Activated B cell treated with CpG ODN at 0.5 μM for 24 hours (primary cell): ENCODE measurements at places on chromosomes 3 and 15. TPM values are rescaled to one million over a fixed set of nuclear protein-coding genes. Genes with fewer than 3 reads are reported as not detected.

The TGM5 gene
- 0.11 and 0.17 TPM in 2 replicates for total RNA-seq

DNA sequence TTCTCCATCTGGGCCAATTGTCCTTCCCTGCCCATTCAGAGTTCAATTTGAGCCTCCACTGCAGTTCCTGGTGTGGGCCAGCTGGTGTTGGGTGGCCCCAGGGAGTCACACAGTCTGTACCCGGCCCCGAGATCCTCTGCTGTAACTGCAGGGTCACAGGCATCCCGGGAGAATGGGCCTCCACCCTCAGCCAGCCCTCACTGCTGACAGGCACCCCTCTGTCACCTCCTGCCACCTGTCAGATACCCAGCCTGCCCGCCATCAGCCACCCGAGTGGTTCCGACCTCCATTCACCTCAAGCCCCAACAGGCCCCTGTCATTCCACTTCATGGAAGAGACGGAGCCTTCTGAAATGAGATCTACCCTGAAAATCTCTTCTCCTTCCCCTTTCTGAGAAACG is 73.2 kb downstream of the ST8SIA2 start:
- no peaks in the 10 kb centered on the region for H3K4me1 ChIP-seq
- H3K27ac ChIP-seq, result no peak overlapping the region
- no peak overlapping the region for H3K4me3 ChIP-seq
- no peaks in the 10 kb centered on the region for H3K27me3 ChIP-seq
- DNase-seq, result no peak

The ADGRG7 gene
- not detected in 2 replicates for total RNA-seq

The AGTR1 gene
- total RNA-seq, result not detected in 2 replicates

GRCh38 chr3:52441772-52442332 is 3.1 kb downstream of the SEMA3G start:
- no peaks in the 10 kb centered on the region for H3K36me3 ChIP-seq
- H3K4me3 ChIP-seq, result no peak overlapping the region
- H3K4me1 ChIP-seq, result peaks cover 5% of the 10 kb centered on the region
- DNase-seq, result no peak
- peaks cover 3% of the 10 kb centered on the region for H3K27me3 ChIP-seq
- H3K27ac ChIP-seq, result no peak overlapping the region

- H3K4me1 ChIP-seq, result peaks cover 7% of the 10 kb centered on the region
- no peak overlapping the region for H3K4me3 ChIP-seq
Measured at GRCh38 chr15:47186075-47186474, 531.2 kb upstream of the SEMA6D start.

- no peaks in the 10 kb centered on the region for H3K36me3 ChIP-seq
- no peaks in the 10 kb centered on the region for H3K4me1 ChIP-seq
- peaks cover 29% of the 10 kb centered on the region for H3K27me3 ChIP-seq
- no peak overlapping the region for H3K4me3 ChIP-seq
Measured at GRCh38 chr3:10470120-10471053, 35.0 kb downstream of the ATP2B2 start.

The WDR72 gene
- total RNA-seq, result not detected in 2 replicates

GRCh38 chr15:83108266-83109219 is 1.1 kb downstream of the TM6SF1 start:
- peaks cover 20% of the 10 kb centered on the region for H3K4me1 ChIP-seq
- H3K4me3 ChIP-seq, result peak overlapping the region; percentile 87
- no peaks in the 10 kb centered on the region for H3K36me3 ChIP-seq
- H3K27me3 ChIP-seq, result peaks cover 21% of the 10 kb centered on the region
- peak overlapping the region; percentile 65 for H3K27ac ChIP-seq

The CX3CR1 gene
- total RNA-seq, result 0.12 and 0.38 TPM in 2 replicates

- peaks cover 38% of the 10 kb centered on the region for H3K4me1 ChIP-seq
- no peaks in the 10 kb centered on the region for H3K27me3 ChIP-seq
- peaks cover 16% of the 10 kb centered on the region for H3K36me3 ChIP-seq
- no peak overlapping the region for H3K4me3 ChIP-seq
- no peak overlapping the region for H3K27ac ChIP-seq
Measured at GRCh38 chr15:101004500-101004899, 85.3 kb downstream of the LRRK1 start.

- no peaks in the 10 kb centered on the region for H3K4me1 ChIP-seq
- no peak overlapping the region for H3K4me3 ChIP-seq
- no peaks in the 10 kb centered on the region for H3K36me3 ChIP-seq
- no peak overlapping the region for H3K27ac ChIP-seq
- no peak for DNase-seq
- peaks cover 17% of the 10 kb centered on the region for H3K27me3 ChIP-seq
Measured at GRCh38 chr3:123467046-123467445, 18.2 kb upstream of the ADCY5 start.

DNA sequence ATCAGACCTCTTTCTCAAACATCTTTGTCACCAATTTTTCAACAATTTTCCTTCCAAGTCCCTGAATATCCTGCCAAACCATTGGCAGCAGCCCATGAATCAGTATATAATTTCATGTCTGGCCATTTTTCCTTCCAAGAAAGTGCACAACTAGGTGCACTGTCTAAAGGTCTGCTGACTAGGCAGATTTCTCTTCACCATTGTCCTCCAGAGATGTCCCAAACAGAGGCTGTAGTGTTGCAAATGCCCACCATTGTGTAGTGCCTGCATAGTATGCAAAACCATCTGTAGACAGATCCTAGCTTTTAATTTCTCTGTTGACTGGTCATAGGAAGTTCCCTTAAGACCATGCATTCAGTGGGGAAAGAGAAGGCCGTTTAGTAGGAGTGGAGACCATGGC is 25.0 kb upstream of the GOLGA6L2 start:
- no peak overlapping the region for H3K27ac ChIP-seq
- no peak for DNase-seq
- H3K36me3 ChIP-seq, result no peaks in the 10 kb centered on the region
- H3K4me3 ChIP-seq, result no peak overlapping the region
- no peaks in the 10 kb centered on the region for H3K4me1 ChIP-seq
- H3K27me3 ChIP-seq, result no peaks in the 10 kb centered on the region

- no peaks in the 10 kb centered on the region for H3K27me3 ChIP-seq
- peaks cover 3% of the 10 kb centered on the region for H3K36me3 ChIP-seq
- DNase-seq, result no peak
- peaks cover 14% of the 10 kb centered on the region for H3K4me1 ChIP-seq
Measured at GRCh38 chr15:68051109-68051508, 3.0 kb upstream of the PIAS1 start.

DNA sequence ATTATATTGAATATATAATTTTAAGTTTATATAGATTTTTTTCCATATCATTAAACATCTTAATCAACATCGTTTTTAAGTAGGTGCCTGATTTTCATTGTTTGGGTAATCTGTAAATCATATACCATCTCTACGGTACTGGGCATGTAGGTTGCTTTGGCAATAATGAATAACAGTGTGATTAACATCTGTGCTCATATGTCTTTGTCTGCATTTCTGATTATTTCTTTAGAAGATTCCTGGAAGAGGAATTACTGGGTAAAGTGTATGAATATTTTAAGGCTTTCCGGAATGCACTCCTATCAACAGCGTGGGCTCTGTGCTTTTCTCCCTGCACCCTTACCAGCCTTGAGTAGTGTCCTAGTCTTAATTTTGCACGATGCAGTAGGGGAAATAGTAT is 119.8 kb upstream of the LIPC start:
- no peaks in the 10 kb centered on the region for H3K36me3 ChIP-seq
- peaks cover 7% of the 10 kb centered on the region for H3K4me1 ChIP-seq
- no peak overlapping the region for H3K4me3 ChIP-seq
- no peaks in the 10 kb centered on the region for H3K27me3 ChIP-seq
- DNase-seq, result no peak

- H3K4me1 ChIP-seq, result peaks cover 6% of the 10 kb centered on the region
- no peaks in the 10 kb centered on the region for H3K36me3 ChIP-seq
- no peak for DNase-seq
- H3K4me3 ChIP-seq, result no peak overlapping the region
- H3K27me3 ChIP-seq, result peaks cover 6% of the 10 kb centered on the region
- H3K27ac ChIP-seq, result no peak overlapping the region
Measured at GRCh38 chr15:96053031-96053780, 277.3 kb upstream of the NR2F2 start.

GRCh38 chr3:130900959-130901358 is 7.1 kb downstream of the ATP2C1 start:
- H3K27ac ChIP-seq, result no peak overlapping the region
- H3K4me1 ChIP-seq, result peaks cover 64% of the 10 kb centered on the region
- no peak for DNase-seq
- H3K4me3 ChIP-seq, result peak overlapping the region; percentile 4
- H3K27me3 ChIP-seq, result no peaks in the 10 kb centered on the region

- no peaks in the 10 kb centered on the region for H3K36me3 ChIP-seq
- peaks cover 4% of the 10 kb centered on the region for H3K27me3 ChIP-seq
- no peak overlapping the region for H3K27ac ChIP-seq
- H3K4me1 ChIP-seq, result no peaks in the 10 kb centered on the region
Measured at GRCh38 chr3:130242850-130243569, 102.5 kb upstream of the COL6A5 start.

The CFAP44 gene
- total RNA-seq, result 10.4 and 14.9 TPM in 2 replicates

DNA sequence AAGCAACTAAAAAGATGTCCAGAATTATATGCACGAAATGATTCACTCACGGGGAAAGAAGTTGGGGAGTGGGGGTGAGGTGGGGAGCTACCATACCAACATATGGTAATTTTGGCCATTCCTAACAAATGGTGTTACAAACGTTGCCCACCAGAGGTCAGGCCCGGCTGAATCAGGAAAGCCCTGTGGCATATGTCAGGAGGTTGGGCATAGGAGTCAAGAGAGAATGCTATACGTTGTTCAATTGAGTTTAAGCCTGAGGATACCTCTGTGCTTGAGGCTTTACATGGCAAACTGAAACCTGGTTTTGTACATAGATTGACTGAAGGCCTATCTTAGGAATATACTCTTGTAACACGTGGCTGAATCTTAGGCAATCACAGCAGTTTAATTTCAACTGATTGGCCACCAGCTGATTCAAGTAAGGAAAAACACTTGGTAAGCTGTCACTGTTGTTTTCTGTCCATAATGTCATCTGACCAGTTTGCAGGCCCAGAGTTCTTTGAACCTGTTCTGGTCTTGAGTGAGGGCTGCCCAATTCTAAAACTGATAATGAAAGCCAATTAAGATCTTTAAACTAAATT is 23.4 kb upstream of the SLC2A2 start:
- DNase-seq, result no peak
- no peak overlapping the region for H3K27ac ChIP-seq
- no peaks in the 10 kb centered on the region for H3K36me3 ChIP-seq
- H3K4me1 ChIP-seq, result no peaks in the 10 kb centered on the region

The GHSR gene
- total RNA-seq, result not detected in 2 replicates

DNA sequence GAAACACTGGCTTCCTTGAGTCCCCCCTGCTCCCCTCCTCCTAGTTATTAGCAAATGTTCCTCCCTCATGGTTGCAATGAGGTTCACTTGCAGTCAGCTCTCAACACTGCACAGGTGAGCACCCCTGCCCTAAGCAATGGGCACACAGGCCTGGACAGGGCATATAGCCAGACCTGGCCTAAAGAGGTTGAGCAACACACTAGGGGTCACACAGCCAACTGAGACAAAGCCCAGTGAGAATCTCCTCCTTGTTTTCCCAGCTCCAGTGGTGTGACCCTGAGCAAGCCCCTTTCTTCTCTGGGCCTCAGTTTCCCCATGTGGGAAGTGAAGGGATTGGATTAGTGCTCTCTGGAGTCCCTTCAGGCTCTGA is 49.9 kb downstream of the ATP2B2 start:
- peaks cover 19% of the 10 kb centered on the region for H3K4me1 ChIP-seq
- no peak overlapping the region for H3K27ac ChIP-seq
- H3K27me3 ChIP-seq, result peaks cover 5% of the 10 kb centered on the region
- H3K36me3 ChIP-seq, result no peaks in the 10 kb centered on the region
- H3K4me3 ChIP-seq, result no peak overlapping the region

GRCh38 chr3:189907803-189908202 is 212.9 kb downstream of the P3H2 start:
- no peak overlapping the region for H3K27ac ChIP-seq
- H3K4me3 ChIP-seq, result no peak overlapping the region
- H3K27me3 ChIP-seq, result no peaks in the 10 kb centered on the region
- H3K4me1 ChIP-seq, result no peaks in the 10 kb centered on the region
- DNase-seq, result no peak

GRCh38 chr3:49648354-49649019 is 25.7 kb upstream of the APEH start:
- H3K27ac ChIP-seq, result no peak overlapping the region
- no peaks in the 10 kb centered on the region for H3K27me3 ChIP-seq
- no peak overlapping the region for H3K4me3 ChIP-seq
- no peak for DNase-seq
- H3K4me1 ChIP-seq, result no peaks in the 10 kb centered on the region
- no peaks in the 10 kb centered on the region for H3K36me3 ChIP-seq

- no peak overlapping the region for H3K4me3 ChIP-seq
- no peaks in the 10 kb centered on the region for H3K36me3 ChIP-seq
- no peak overlapping the region for H3K27ac ChIP-seq
- no peaks in the 10 kb centered on the region for H3K4me1 ChIP-seq
Measured at GRCh38 chr15:29925227-29926082, 103.2 kb upstream of the TJP1 start.

GRCh38 chr15:69462030-69462492 is 9.4 kb downstream of the RPLP1 start:
- H3K36me3 ChIP-seq, result peaks cover 13% of the 10 kb centered on the region
- H3K4me3 ChIP-seq, result peak overlapping the region; percentile 91
- H3K4me1 ChIP-seq, result peaks cover 28% of the 10 kb centered on the region
- no peak for DNase-seq
- peak overlapping the region; percentile 82 for H3K27ac ChIP-seq

DNA sequence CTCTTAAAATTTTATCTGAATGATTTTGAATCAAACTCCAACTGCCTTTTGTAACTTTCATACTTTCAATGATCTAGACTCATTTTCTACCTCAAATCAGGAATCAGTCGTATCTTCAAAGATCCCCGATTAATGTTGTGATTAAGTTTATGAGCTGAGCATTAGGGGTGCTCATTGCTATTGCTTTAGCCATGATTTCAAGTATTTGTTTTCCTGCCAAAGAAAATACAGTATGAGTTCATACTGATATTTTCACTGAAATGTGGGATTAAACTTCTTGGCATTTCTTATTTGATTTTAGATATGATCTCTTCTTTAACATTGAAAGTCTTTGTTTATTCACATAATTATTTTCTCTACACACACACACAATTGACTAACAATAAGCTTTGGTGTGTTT is 785.6 kb downstream of the NTRK3 start:
- no peak for DNase-seq
- no peaks in the 10 kb centered on the region for H3K27me3 ChIP-seq
- H3K36me3 ChIP-seq, result no peaks in the 10 kb centered on the region
- no peaks in the 10 kb centered on the region for H3K4me1 ChIP-seq

The CASR gene
- 0.02 TPM in 1 of 2 replicates, not detected in the other for total RNA-seq

- no peaks in the 10 kb centered on the region for H3K27me3 ChIP-seq
- H3K36me3 ChIP-seq, result no peaks in the 10 kb centered on the region
Measured at GRCh38 chr3:167493244-167493643, 19.4 kb upstream of the SERPINI2 start.

DNA sequence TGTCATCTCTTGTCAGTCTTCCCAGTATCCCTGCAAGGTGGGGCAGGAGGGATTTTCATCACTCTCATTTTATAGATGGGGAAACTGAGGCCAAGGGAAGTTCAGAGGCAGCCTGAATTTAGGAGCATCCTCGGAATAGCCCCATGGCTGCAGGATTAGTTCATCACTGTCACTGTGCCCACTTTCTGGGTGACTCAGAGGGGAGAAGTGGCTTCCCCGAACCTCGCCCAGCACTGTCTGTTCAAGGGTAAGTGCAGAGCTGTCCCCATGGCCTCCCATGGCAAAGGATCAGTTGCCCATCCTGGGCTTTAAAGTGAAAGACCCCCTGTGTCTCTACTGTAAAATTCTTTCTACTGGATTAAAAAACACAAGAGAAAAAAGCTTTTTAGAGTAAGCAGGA is 60.0 kb upstream of the SEC13 start:
- H3K4me3 ChIP-seq, result no peak overlapping the region
- no peak overlapping the region for H3K27ac ChIP-seq
- H3K36me3 ChIP-seq, result no peaks in the 10 kb centered on the region
- no peak for DNase-seq
- peaks cover 3% of the 10 kb centered on the region for H3K27me3 ChIP-seq

The TAGLN3 gene
- total RNA-seq, result not detected in 2 replicates
